ENCODE measurements at places on chromosomes 5 and 9.

GRCh38 chr9:757246-757881, 84.1 kb upstream of the DMRT1 start:
- no peak for DNase-seq

DNA sequence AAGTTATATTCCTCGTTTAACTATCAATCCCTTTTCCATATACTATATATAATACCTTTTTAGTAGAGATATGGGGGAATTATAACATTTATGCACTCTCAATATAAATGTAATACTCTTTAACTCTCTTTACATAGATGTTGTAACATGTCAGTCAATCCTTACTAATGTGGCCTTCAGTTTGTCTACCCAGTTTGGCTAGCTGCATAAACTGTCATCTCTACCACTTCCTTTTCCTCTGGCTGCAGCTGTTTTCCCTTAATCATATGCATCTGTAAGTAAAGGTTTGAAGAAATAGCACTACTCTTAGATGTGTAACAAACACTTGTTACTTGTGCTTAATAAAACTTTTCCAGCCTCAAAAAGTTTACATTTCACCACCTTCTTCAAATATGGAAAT, 13.4 kb downstream of the ABHD17B start:
- no peak for DNase-seq

DNA sequence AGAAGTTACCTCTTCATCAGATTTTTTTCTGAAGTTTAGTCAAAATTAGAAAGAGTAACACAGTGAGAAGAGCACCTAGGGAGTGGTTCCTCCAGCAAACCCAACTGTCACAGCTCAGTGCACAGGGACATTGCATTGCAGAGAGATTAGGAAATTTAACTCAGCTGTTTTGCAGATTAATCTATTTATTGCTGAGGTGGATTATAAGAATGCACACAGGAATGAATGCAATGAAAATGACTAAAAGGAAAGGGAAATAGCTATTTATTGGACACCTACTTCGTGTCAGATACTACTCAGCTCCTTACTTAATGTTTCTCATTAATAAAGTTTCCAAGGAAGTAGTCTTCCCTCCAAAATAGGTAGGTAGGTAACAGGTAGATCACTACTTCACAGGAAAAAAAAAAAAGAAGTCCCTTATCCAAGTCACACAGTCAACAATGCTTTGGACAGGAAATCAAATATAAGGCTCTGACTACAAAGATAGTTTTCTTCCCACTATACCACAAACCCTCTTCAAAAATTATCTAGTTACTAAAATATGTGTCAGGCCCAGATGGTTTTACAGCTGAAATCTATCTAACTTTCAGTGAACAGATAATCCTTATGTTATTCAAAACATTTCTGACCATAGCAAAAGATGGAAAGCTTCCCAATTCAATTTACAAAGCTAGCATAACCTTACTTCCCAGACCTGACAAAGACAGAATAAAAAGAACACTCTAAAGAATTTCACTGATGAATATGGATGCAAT, 442.2 kb upstream of the MPDZ start:
- peak; percentile 10 for DNase-seq

- DNase-seq = no peak
These were observed 67.8 kb downstream of the FGF1 start for GRCh38 chr5:142618130-142618523.

DNA sequence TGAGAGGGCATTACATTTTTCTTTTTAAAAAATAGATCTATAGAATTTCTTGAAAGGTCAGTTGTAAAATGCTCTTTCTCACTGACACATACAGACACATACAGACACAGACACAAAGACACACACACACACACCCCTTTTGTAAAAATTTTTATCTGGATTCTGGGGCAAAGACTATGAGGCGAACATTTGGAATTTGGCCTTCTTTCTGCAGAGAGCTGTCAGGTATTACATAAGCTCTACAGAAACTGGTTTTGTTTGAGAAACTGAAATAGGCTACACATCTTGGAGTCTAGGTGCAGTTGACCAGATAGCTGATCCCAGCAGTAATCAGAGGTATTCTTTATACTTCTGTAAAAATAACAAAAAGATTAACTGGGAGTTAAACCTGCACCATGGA, 315.9 kb upstream of the RPS23 start:
- no peak for DNase-seq

GRCh38 chr9:76704593-76705204, 59.5 kb upstream of the PCA3 start:
- DNase-seq = peak; percentile 86

GRCh38 chr5:148384380-148384737, 601 bp downstream of the FBXO38 start:
- DNase-seq = no peak

DNA sequence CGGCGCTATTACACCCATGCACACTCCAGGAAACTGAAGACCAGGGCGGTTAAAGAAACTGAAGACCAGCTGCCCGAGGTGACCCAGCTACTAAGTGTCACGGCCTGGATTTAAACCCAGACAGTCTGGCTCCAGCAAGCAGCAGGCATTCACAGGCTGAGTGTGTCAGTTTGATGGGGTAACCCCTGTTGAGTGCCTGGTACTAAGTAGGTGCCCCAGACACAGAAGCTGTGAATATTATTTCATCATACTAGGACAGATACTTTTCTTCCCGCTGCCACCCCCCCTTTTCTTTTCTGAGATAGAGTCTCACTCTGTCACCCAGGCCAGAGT, 7.3 kb downstream of the ENG start:
- DNase-seq = no peak

GRCh38 chr5:15992918-15993317, 186.7 kb downstream of the MARCHF11 start:
- no peak for DNase-seq

GRCh38 chr9:107932601-107933000, 443.0 kb upstream of the KLF4 start:
- no peak for DNase-seq

- no peak for DNase-seq
These were observed 75.6 kb upstream of the NEURL1B start for GRCh38 chr5:172565455-172565854.

- no peak for DNase-seq
These were observed 34.5 kb upstream of the MED27 start for GRCh38 chr9:132114102-132114707.

- DNase-seq = no peak
These were observed 18.9 kb downstream of the BNIP1 start for GRCh38 chr5:173163219-173163618.

DNA sequence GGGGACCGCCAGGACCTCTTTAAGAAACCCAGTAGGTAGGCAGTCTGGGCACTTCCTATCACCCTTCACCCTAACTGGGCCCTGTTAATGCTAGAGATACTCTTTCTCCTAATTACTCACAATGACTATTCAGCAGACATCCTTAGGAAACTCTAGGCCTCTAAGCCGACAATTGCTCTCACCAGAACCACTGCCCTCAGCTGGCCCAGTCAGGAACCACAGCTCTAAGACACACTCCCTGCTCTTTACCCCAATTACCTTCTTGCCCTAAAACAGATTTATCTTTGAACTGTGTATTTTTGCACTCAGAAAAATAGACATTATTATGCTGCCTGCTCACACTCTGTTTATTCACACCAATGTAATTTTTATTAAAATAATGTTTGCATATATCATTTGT, 432.6 kb upstream of the SLC30A5 start:
- DNase-seq = no peak

GRCh38 chr9:98365781-98366180, 110.3 kb upstream of the TBC1D2 start:
- no peak for DNase-seq

- no peak for DNase-seq
These were observed 370.4 kb downstream of the IRX2 start for GRCh38 chr5:2381070-2381469.

GRCh38 chr9:14779566-14780022, 57.1 kb upstream of the CER1 start:
- no peak for DNase-seq

DNA sequence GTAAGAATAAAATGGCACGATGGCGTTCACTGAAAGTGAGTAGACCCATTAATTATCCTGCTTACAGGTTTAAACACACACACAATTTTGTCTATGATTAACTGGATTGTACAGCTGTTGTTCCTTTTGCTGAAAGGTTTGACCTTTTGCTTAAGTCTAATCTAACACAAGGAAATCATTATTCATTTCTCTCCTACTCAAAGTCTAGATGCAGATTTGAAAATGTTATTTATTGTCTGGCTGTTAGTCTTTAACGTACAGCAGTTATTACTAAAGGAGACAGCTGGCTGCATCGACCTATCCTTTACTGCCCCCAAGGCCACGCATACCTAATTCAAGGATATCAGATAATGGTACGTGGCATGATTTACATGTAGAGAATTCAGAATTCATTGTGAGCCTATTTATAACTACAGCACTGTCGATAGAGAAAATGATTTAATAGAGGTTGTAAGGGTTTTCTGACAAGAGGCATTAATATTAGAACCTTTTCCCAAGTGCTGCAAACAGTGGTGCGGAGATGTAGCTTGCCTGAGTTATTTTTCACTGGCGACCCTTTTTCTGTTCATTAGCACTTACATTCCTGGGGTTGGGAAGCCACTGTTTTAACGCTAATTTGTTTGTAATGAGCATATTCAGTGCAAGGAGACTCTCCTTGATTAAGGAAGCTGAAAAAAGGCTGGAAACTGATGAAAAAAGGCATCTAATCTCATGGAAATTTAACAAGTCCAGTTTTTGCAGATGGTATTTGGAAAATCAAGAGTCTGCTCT, 368.4 kb upstream of the GRAMD2B start:
- no peak for DNase-seq

GRCh38 chr5:4191041-4191440, 595.4 kb downstream of the IRX1 start:
- DNase-seq = no peak

- DNase-seq = no peak
These were observed 113.2 kb upstream of the RANBP3L start for GRCh38 chr5:36414869-36415282.

DNA sequence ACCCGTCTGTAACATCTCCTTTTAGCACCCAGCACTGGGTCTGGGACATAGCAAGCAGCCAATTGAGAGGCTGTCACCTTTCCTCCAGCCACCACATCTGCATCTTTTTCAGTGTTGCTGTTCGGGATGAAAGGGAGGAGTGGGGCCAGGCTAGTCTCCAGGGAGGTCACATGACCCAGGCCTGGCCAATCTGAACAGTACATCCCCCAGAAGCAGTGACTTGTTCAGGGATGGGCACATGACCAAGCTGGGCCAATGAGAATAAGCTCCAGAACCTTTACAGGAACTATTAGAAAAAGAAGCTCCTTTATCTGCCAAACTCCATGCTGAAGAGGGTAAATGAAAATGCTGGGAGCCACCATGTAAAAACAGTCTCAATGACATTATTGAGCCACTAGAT, 359.0 kb downstream of the SLIT3 start:
- no peak for DNase-seq

DNA sequence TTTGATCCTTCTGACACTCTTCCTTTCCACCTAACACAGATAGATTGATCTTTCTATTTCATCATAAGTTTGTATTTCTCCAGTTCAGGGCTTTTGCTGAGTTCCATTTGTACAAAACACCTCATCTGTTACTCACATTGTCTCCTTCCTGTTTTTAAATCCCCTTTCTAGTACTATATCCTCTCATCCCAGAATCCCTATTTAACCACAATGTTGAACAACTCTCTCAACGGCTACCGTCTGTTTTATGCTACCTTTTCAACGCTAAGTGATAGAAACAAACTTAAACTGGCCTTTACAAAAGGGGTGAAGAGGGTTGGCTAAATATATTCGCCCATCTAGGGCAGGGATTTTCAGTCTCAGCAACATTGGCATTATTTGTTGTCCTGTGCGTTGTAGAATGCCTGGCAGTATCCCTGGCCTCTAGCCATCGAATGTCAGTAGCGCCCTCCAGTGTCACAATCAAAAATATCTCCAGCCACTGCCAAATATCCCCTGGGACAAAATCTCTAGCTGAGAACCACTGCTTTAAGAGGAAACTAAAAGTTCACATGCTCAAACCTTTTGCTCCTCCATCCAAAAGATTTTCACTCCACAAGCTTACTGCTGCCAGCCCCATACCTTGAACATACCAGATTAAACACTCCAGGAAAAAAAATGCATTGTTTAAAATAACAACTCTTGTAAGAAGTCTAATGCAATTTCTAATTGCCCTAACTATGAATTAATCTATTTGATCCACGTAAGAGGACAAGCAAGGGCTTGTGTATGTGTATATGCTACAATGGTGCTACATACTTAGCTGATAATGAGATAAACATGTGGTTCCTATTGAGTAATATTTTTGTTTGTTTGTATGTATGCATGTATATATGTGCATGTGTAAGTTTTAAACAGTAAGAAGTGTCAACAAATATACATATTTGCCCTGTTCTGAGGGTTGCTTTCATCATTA, 344.0 kb downstream of the PTPRD start:
- no peak for DNase-seq

- no peak for DNase-seq
These were observed 33.7 kb downstream of the GLDC start for GRCh38 chr9:6611865-6612264.

GRCh38 chr5:104652271-104652861, 1089.8 kb upstream of the NUDT12 start:
- DNase-seq = no peak

DNA sequence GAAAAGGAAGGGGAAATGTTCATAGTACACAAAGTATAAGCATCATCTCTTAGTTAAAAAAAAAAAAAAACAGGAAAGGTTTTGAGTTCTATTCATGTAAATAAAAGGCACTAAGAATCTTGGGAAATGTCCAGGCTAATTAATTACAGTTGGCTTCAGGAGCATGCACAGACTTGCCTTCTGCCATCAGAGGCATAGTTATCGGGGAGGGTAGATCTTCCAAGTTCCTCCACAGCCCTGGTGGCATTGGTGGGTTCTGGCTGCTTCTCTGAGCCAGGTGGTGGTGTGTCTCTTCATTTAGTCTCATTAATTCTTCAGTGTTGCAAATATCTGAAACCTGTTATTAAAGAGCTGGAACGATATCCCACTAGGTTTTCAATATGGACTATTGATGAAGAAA, 85.2 kb downstream of the TMEM252 start:
- DNase-seq = no peak

GRCh38 chr5:148060309-148060708, 3.5 kb upstream of the SPINK5 start:
- no peak for DNase-seq

DNA sequence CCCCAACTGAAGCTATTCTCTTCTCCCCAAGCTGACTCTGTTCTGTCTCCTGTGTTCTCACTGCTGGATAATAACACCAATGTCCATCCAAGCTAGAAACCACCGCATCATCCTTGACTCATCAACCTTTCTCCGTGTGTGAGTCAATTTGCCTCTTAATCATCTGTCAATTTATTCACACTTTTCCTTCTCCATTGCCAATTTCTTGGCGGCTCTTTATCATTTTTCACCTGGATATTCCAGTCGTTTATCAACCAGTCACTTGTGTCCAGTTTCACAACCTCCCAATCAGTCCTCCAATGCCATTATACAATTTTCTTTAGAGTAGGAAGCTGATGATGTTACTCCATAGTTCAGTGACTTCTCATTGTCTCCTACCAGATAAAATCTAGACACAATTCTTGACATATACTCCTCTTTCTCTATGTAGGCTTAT, 45.4 kb upstream of the LIFR start:
- DNase-seq = no peak

DNA sequence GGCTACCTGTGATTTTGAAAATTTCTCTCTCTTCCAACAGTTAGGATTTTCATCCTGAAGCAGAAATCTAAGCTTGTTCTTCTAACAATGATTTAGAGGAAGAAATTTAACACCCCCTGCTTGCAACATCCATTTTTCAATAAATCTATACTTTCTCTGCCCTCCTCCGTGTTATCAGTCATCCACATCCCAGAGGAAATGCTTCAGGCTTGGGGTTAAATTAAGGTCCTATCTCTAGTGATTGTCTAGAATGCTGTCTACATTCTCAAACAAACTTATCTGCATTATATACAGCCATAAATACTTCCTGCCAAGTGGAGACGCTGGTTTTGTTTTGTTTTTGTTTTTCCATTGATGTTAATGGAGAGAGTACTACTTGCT, 371.0 kb downstream of the CSNK1G3 start:
- no peak for DNase-seq
